SK-N-SH treated with all-trans-retinoic acid at 6 μM for 48 hours (cell line): ENCODE measurements at places on chromosomes 13 and 19.
A peak's percentile ranks its signal among the peaks of the same experiment; 100 is the strongest.

GRCh38 chr13:75010941-75011340 is 471.0 kb downstream of the TBC1D4 start:
- ATAC-seq = no peak

GRCh38 chr13:107251341-107251740 is 683.4 kb upstream of the ARGLU1 start:
- peak; percentile 54; the same call in 2 of the 3 replicates for ATAC-seq

DNA sequence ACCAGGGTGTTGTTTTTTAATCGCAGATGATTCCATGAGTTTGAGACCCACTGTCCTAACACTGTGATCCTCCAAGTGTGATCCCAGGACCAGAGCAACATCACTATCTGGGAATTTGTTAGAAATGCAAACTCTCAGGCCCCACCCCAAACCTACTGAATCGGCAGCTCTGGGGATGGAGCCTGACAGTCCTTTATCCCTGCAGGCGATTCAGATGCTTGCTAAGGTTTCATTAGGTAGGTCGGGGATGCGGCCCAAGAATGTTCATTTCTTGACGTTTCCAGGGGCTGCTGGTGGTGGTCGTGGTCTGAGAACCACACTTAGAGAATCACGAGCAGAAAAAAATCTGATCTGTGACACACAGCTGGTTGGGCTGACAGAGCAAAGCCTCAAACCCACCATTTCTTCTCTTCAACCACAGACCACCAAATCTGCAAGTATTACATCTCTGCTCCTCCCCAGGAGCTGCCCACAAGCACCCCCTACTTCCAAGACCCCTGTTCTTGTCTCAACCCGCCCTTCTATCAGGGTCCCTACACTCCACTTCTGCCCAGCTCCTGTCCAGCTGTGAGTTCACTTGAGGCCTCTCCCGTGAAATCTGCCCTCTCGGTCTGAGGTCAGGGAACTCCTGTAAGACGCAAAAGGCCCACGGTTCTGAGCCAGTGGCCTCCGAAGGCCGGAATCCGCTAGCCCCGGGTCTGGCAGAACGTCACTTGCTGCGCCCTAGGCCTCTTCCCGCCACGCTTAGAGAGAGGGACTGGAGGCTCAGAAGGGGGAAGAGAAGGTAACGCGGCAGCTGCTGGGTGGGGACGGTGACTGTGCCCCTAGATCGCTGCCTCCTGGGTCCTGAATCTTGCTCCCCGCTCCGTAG is 1.1 kb upstream of the FARP1 start:
- no peak for ATAC-seq

DNA sequence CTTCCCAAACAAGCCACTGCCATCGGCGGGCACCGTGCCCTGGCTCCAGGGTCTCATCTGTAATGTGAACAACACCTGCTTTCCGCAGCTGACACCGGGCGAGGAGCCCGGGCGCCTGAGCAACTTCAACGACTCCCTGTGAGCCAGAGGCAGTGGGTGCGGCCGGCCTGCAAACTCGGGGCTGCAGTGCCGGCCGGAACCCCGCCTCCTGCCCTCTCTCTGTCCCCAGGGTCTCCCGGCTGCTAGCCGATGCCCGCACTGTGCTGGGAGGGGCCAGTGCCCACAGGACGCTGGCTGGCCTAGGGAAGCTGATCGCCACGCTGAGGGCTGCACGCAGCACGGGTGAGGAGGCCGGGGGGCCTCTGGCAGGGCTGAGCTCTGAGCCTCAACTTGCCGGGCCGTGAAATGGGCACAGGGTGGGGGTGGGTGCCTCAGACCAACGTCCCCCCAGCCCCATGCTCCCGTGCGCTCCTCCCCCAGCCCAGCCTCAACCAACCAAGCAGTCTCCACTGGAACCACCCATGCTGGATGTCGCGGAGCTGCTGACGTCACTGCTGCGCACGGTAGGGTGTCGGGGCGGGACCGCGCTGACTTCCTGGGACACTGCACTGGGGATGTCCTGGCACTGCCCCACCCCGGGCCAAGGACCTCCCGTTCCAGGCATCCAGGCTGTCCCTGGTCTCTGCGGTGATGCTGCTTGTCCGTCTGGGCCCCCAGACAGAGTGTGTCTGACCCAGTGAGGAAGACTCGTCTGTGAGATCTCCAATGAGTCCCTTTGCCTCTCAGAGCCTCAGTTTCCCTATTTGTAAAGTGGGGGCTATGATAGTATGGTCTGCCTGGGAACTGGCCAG is 2.2 kb downstream of the ABCA7 start:
- no peak for ATAC-seq

- ATAC-seq = no peak; the same call in 2 of the 3 replicates
Measured at GRCh38 chr13:99892196-99892613, 79.4 kb downstream of the ZIC5 start.

GRCh38 chr13:22099585-22099984 is 428.7 kb downstream of the FGF9 start:
- ATAC-seq = no peak

- ATAC-seq = no peak
Measured at GRCh38 chr13:55517312-55517711, 1623.4 kb upstream of the PRR20A start.
